ENCODE measurements at places on chromosomes 5 and 9. TPM values are rescaled to one million over a fixed set of nuclear protein-coding genes. Genes with fewer than 3 reads are reported as not detected.

Gene KLF9
- 52.6 TPM for total RNA-seq

DNA sequence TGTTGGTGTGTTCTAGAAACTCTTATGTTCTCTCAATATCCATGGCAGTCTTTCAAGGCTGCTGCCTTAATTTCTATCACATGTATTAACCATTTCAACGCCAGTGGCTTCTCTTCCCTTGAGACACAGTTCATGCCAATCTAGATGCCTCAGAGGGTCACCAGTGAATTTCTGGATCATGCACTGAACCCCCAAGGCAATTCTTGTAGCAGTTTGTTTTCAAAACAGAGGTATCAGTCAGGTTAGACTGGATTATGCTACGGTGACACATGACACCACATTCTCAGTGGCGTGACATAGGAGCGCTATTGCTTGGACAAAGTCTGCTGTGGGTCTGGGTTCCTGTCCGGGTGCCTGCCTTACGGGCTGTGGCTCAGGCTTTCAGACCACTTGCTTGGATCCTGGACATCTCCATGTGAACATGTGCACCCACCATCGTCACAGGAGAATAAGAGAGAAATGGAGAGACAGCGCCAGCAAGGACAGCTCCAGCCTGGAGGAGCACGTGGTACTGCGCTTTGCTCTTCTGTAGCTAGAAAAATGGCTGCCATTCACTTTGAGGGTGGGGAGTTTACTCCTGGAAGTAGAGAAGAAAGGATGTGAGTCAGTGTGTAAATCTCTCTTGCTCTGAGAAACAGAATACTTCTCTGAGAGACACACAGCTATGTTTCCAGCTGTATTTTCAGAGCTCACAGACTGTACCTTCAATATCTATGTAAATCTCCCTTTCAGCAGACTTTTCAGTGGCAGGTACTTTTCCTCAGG, 329.3 kb upstream of the ADCY2 start:
- DNase-seq, result no peak

Gene NHP2
- 79.8 TPM for total RNA-seq

Gene TAF11L8
- not detected for total RNA-seq

- no peak for DNase-seq
Measured at GRCh38 chr5:39698838-39699560, 274.2 kb upstream of the DAB2 start.

Gene SEMA4D
- 24.1 TPM for total RNA-seq

GRCh38 chr5:115168829-115169486, 750 bp downstream of the TRIM36 start:
- peak; percentile 73 for DNase-seq

GRCh38 chr9:14220256-14220655, 93.7 kb downstream of the NFIB start:
- no peak for DNase-seq

Gene CAMK2A
- 17.0 TPM for total RNA-seq

DNA sequence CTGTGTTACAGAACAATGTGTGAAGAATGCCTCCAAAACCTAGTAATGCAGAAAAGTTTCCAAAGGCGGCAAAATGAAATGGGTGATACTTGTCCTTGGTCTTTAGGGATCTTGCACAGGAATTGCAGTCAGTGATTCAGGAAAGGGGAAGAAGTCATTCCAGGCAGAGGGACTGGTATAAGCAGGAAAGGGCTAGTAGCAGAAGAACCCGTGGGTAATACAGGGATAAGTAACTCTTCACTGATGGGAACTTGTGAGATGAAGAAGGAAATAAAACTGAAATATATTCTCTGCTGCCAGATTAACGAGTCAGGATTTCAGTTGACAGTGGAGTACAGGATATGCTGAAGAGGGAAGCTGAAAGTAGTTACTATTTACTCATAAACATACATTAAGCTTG, 1.2 kb downstream of the SRFBP1 start:
- no peak for DNase-seq

DNA sequence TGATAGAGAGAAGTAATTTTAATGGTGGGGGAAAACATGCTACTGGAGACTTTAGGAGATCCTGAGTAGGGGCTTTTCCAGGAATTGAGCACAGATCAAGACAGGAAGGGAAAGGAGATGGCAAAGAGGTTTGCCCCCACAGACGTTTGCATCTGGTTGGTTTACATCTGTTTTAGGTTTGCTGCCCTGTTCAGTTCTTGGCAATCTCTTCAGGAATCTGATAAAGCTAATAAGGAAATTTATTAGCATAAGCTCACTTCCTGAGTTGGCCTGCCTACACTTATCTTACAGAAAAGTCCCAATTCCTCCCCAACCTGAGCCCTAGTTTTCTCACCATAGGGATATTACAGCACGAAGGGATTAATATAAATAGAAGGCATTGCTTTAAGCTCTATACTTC, 3.4 kb upstream of the CFAP95 start:
- DNase-seq, result no peak

Gene IL9
- not detected for total RNA-seq

- DNase-seq, result no peak
Measured at GRCh38 chr9:111144741-111145140, 106.5 kb upstream of the LPAR1 start.

GRCh38 chr9:118670011-118670953, 699.0 kb downstream of the BRINP1 start:
- no peak for DNase-seq

Gene AK6
- 47.5 TPM for total RNA-seq

Gene SHOC1
- total RNA-seq, result not detected

- no peak for DNase-seq
Measured at GRCh38 chr9:79573412-79573923, 1.7 kb downstream of the TLE4 start.

DNA sequence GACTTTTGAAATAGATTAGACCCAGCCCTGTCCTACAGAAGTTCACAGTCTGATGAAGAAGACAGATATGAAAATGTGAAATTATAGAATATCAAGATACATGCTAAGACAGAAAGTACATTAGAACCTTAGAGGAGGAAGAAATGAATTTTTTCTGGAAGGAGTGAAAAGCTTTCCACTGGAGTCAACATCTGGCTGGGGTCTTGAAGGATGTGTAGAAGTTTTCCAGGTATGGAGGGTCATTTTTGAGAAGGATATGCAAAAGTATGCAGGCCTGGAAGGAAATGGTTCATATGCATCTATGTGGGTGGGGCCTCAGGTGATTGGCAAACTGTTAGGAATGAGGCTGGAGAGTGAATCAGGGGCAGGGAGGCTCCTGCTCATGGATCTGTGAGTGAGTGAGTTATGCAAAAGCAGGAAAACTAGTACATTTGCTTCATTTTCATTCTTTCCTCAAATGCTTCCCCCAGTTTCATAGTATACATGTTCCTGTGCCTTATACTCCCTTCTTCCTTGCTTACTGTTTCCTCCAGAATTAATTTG, 142.3 kb downstream of the GRIA1 start:
- no peak for DNase-seq

Gene APBA1
- 2.8 TPM for total RNA-seq

DNA sequence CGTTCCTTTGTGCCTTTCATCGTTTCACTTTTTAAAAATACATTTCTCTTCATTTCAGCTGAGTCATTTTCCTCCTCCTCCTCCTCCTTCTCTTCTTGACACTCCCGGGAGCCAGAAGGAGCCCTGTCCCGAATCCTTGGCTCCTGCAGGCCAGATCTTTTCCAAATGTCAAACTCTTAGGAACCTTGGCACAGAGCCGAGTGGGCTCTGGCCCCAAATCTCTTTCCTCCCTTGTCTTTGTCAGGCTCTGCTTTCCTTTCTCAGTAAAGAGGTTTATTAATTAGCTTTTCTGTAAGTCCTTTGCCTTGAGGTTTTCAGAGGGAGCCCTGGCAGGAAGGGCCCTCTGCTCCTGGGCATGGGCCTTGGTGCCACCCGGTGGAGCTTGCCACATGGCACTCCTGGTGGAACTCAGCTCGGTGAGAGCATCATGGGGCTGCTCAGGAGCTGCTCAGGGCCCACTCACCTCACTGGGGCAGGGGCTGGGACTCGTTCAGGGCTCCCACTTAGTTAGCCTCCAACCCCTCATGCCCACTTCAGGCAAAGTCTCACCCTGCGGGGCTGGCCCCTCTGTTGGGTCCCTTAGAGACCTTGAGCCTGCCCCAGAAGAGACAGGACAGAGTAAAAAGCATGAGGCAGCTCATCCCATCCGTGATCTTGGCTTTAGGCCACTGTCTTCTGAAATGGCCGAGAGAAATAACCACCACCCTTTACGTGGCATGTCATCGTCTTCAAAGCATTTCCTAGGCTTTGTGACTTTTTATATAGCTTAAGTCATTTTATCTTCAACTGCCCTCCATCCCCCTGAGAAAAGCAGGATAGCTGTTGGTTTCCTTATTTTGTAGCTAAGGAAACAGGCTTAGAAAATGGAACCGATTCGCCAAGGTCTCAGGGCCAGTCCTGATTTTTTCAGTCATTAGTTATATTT, 17.1 kb downstream of the STC2 start:
- DNase-seq, result no peak

- DNase-seq, result no peak
Measured at GRCh38 chr5:133749331-133749985, 137.1 kb upstream of the FSTL4 start.

GRCh38 chr5:127875235-127876021, 172.2 kb downstream of the CCDC192 start:
- no peak for DNase-seq

DNA sequence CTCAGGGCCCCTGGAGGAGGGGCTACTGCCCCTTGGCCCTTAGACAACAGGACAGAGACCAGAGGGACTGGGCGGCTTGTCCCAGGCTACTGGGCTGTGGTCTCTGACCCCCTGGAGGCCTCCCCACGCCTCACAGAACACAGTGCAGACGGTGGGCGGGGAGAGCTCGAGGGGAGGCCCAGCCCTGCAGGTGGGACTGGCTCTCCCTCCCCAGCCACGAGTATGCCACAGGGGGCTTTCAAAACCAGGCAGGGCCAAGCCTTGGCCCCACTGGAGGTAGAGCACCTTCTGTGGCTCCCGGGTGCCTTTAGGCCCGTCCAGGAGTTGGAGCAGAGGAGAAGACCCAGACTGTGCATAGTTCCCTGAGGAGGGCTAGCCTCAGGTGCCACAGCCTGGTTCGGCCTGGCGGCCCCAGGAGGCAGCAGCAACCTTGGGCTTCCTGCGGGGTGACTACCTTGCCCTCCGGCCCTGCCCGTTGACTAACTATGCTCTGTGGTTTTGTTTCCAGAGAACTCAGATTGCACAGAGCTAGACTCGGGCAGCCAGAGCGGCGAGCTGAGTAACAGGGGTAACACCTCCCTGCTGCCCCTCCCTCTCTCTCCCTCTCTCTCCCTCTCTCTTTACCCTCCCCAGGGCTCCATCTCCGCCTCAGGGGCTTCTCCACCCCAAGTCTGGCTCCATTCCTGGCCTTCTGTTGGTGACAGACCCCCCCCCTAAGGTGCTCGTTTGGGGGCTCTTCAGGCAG, 15.5 kb downstream of the CARD19 start:
- peak; percentile 78 for DNase-seq

DNA sequence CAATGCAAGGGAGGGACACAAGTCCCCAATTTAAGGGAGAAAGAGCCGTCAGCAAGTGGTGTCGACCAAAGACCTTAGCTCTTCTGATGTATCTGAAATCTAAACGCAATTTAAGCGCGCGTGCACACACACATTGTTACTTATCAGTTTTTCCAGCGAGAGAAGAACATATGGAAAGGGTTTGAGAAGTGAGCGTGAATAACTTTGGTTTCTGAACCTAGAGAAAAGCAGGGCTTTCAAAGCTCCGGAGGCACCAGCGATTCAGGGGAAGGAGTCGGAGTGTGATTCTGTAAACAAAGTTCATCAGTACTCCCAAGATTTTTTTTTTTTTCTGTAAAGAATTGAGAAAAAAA, 191.8 kb downstream of the MEF2C start:
- DNase-seq, result no peak

Gene SPDL1
- total RNA-seq, result 4.6 TPM

- no peak for DNase-seq
Measured at GRCh38 chr5:138990986-138991590, 116.0 kb upstream of the LRRTM2 start.

- no peak for DNase-seq
Measured at GRCh38 chr5:180251141-180251540, 40.7 kb downstream of the MAPK9 start.

Gene FAM200C
- total RNA-seq, result 4.2 TPM

DNA sequence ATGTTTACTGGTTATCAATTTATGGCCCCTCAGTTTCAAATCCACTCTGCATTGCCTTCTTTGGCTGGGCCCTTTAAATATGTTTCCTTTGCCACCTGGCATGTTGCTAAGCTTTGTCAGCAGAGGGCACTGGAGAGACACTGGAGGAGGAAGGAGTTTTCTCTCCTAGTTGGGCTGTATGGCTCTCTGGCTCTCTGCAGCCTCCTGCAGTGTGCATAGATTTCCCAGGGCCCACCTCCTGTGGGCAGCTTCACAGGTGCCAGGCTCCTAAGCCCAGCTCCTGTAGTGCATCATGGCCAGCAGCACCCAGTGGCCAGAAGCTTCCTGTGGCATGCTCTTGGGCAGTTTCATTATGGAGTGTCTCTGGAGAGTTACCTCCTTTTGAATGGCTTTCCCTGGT, 23.3 kb downstream of the CAVIN4 start:
- DNase-seq, result no peak

- no peak for DNase-seq
Measured at GRCh38 chr5:39063037-39063436, 11.2 kb downstream of the RICTOR start.

DNA sequence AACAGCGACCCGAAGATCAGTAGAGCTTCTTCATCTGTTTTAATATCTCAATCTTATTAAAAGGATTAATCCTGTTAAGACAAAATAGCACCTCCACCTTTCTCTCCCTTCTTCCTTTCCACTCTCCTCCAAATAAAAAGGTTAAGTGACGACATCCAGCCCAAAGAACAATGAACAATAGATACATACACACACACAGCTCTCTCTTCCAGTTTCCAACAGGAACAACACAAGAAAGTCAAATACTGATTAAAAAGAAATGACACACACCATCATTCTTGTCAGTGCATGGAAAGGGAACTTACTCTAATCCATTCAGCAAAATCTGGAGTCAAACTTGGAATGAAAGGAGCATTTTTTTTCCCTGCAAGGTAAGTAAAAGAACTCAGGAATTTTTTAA, 2.8 kb downstream of the ARL15 start:
- DNase-seq, result no peak

DNA sequence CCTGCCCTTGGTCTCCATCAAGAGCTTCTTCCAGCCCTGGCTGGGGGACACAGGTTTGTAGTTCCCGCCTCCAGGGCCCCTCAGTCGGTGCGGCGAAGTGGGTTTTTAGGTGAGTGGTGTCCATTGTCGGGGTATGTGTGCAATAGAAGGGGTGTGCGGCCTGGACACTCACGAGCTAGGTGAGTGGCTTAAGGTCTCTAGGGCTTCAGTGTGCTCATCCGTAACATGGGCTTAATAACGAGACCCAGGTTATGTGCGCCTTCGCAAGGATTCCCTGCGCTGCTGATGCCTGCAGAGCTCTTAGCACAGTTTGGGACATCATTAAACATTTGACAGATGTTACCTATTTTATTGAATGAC, 656 bp downstream of the CEP78 start:
- DNase-seq, result no peak

- DNase-seq, result no peak
Measured at GRCh38 chr9:99929652-99930051, 23.2 kb downstream of the STX17 start.

Gene RGS7BP
- 6.5 TPM for total RNA-seq

- DNase-seq, result no peak
Measured at GRCh38 chr5:20128343-20128742, 140.3 kb upstream of the CDH18 start.

Gene OLFML2A
- total RNA-seq, result 27.3 TPM

Gene AHRR
- 2.1 TPM for total RNA-seq

GRCh38 chr9:99433555-99433954, 211.5 kb downstream of the SEC61B start:
- DNase-seq, result no peak

Measured in Right ventricle myocardium inferior (tissue), 1 donor.